ENCODE measurements at places on chromosomes 7 and 10.
A peak's percentile ranks its signal among the peaks of the same experiment; 100 is the strongest.

- DNase-seq, result no peak
These were observed 10.7 kb upstream of the AKR1B1 start for GRCh38 chr7:134469622-134470021.

- no peak for DNase-seq
These were observed 89.0 kb upstream of the PPP2R2D start for GRCh38 chr10:131811630-131812403.

GRCh38 chr7:25068502-25069213 lies 56.4 kb downstream of the CYCS start:
- no peak for DNase-seq

DNA sequence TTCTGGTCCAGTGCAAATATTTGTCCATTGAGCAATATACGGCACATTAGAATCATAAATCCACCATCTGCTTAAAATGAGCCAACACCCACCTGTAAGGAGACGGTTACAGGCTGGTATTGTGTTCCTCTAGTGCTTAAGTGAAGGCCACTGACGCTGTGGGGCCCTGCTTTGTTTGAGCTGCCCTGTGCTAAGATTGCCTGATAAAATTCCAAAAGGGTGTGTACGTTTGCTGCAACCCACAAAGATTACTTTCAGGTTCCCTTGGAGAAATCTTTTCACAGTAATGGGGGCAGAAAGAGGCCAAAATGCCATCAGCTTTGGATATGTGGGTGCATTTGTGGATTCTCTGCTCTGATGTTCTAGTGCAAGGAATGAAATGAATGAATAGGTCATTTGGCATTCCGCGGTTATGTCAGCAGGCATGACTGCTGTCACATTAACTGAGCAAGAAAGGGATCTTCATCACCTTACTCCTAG lies 34.4 kb downstream of the AGR3 start:
- no peak for DNase-seq

DNA sequence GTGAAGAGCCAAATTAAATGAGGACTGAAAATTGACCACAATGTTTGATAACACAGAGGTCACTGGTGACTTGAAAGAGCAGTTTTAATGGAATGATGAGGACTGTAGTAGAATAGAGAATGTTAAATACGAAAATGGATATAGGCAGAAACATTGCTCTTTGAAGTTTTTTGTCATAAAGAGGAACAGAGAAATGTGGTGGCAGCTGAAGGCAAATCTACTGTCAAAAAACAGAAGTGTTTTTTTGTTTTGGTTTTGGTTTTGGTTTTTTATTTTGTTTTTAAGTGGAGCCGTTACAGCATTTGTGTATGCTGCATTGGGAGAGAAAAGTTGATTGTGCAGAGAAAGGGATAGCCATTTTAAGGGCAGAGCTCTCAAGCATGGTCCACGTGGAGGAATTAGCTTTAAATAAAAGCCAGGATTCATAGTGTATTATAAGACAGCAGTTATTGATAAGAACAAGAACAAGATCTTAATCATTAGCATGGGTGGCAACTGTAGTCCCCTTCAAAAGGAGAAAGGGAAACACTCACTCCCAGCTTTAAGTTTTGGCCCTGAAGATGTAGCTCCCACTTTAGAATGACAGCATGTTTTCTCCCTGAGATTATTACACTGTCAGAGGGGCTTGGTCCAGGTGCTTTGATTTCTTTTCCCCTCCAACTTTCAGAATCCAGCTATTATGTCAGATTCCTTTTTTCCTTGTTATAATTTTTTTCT lies 156.7 kb upstream of the BET1 start:
- DNase-seq, result no peak

DNA sequence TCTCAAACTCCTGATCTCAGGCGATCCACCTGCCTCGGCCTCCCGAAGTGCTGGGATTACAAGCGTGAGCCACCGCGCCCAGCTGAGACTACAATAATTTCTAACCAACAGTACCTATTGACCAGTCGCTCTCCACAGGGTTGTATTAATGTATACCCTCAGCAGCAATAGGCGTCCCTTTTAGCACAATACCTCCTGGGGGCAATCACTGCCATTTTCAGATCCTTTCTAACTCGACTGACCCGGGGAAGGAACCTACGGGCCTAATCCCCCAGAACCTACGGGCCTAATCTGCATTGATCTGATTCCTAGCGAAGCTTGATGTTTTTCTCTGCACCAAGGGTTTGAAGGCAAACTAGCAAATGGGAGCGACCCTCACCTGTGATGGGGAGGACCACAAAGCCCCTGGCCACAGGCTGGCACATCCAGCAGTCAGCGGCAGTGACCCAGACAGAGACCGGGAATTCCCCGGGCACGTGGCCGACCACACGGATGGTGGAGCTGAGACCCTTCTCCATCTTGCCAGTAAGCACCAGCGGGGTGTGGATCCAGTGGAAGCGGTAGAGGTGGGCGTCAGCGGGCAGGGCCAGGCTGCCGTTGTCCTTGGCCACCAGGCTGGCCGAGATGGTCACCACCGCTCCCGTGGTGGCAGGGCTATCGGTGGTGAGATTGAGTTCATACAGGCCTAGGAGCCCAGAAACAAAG lies 6.9 kb downstream of the TMEM130 start:
- DNase-seq, result no peak

GRCh38 chr7:80106498-80107113 lies 28.0 kb upstream of the GNAI1 start:
- DNase-seq, result no peak

GRCh38 chr7:117269886-117270285 lies 53.0 kb downstream of the WNT2 start:
- DNase-seq, result no peak

DNA sequence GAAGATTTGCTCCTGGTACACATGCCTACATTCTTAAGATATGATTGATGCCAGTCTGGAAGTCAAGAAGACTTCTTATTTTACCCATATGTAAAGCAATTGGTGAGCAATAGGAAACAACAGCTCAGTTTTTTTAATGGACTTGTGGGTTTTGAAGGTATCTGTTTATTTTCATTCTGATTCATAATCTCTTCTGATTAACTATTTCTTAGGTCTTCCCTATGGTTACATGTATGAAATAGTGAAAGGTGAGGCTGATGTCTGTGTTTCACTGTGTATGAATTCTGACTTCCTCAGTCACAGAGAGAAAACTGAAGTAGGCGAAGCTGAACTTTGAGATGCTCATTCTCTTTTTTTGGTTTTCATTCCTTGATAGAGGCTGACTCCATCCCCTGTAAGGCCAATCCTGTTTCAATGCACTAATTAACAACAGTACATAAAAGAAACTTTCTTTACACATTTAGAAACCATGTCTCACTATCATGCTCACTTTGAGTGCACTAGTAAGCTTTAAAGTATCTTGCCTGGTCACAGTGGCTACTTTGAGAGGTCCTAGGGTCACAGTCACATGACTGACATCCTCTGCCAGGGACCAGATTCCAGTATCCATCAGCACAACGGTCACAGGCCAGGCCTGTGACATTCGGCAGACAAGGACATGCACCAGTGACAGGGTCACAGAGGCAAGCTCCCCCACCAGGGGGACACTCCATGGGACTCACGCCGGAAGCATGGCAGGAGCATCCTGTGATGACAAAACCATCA lies 59.5 kb upstream of the LAMB1 start:
- no peak for DNase-seq

- DNase-seq, result peak; percentile 54
These were observed 25.0 kb downstream of the RGS10 start for GRCh38 chr10:119517235-119518141.

DNA sequence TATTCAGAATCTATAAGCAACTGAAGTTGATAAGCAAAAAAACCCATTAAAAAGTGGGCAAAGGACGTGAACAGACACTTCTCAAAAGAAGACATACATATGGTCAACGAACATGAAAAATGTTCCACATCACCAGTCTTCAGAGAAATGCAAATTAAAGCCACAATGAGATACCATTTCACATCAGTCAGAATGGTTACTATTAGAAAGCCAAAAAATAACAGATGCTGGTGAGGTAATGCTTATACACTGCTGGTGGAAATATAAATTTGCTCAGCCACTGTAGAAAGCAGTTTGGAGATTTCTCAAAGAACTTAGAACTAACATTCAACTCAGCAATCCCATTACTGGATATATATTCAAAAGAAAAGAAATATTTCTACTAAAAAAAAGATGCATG lies 332.8 kb upstream of the PLXDC2 start:
- no peak for DNase-seq

DNA sequence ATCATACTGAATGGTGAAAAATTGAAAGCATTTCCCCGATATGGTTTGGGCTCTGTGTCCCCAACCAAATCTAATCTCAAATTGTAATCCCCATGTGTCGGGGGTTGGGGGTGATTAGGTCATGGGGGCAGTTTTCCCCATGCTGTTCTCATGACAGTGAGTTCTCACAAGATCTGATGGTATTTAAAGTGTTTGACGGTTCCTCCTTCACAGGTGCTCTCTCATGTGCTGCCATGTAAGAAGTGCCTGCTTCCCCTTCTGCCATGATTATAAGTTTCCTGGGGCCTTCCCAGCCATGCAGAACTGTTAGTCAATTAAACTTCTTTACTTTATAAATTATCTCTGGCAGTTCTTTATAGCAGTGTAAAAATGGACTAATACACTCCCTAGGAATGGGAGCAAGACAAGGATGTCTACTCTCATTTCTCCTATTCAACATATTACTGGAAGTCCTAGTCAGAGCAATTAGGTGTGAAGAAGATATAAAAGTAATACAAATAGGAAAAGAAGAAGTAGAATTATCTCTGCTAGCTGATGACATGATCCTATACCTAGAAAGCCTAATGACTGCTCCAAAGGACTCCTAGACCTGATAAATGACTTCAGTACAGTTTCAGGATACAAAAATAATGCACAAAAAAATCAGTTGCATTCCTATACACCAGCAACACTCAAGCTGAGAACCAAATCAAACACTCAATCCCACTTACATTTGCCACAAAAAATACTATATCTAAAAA lies 260.6 kb downstream of the RNLS start:
- DNase-seq, result no peak
